ENCODE measurements at places on chromosomes 11 and 22.

DNA sequence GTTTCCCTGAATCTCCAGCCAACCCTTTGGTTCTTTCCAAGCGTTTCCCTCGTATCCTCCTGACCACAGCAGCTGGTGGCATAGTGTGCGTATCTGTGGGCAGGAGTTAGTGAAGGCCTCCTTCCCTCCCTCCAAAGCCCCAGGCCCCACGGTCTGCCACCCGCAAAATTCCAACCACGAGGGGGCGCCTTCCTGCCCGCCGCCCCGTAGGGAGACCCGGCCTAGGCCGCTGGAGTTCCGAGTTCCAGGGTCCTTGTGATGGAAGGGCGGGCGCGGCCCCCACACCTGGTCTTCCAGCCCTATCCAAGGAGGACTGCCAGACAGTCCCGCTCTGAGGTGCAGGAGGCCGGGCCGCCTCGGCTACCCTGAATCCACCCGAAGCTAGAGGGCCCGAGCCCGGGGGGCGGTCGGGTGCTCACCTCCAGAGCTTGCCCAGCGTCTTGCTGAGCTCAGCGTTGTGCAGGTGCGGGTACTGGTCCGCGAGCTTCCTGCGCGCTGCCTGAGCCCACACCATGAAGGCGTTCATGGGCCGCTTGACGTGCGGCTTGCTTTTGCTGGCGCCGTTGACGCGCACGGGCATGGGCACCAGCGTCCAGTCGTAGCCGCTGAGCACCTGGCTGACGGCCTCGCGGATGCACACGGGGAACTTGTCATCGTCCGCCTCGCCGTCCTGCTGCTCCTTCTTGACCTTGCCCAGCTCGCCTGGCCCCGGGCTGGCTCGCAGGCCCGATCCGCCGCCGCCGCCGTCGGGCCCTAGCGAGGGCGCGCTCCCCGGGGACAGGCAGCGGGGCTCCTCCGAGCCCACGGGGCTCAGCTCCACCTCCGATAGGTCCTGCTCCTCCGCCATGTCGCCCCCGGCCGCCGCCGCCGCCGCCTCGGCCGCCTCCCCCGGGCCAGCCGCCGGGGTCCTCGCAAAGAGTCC lies 1.2 kb downstream of the SOX10 start:
- DNase-seq: no peak

DNA sequence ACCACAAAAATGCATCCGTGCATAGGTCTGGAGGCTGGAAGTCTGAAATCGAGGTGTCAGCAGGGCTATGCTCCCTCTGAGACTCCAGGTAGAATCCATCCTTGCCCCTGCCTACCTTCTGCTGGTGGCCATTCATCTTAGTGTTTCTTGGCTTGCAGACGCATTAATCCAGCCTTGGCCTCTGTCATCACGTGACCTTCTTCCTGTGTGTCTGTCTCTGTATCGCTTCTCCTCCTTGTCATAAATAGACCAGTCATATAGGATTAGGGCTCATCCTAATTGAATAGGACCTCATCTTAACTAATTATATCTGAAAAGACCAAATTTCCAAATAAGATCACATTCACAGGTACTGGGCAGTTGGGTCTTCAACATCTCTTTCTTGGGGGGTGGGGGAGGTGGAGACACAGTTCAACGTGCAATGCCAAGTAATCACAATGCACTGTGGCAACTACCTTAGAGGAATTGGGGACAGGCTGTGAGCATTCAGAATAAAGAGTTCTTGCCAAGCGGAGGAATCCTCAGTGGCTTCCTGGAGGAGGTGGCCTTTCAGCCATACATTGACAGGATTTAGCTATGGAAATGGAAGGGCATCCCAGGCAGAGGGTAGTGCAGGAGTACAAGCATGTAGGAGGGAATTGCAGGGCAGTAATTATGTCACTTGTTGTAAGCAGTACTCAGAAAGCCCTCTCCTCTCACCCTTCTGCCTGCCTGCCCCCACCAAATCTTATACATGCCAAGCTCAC lies 96.2 kb upstream of the SYT13 start:
- no peak for DNase-seq

GRCh38 chr11:66479394-66480116 lies 679 bp upstream of the DPP3 start:
- DNase-seq: peak; percentile 60

DNA sequence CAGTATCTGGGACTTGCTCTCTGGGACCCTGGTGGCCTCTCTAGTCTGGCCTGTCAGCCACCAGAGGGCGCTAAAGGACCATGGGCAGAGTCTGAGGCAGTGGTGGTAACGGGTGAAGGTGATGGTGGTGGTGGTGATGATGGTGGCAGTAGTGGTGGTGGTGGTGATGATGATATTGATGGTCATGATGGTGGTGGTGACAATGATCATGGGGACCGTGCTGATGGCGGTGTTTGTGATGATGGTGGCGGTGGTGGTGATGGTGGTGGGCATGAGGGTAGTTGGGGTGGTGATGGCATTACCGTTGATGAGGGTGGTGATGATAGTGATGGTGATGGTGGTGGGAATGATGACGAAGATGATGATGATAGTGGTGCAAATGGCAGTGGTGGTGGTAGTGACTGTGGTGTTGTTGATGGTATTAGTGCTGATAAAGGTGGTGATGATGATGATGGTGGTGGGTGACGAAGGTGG lies 16.0 kb downstream of the TRPM5 start:
- no peak for DNase-seq

- DNase-seq: no peak
Measured at GRCh38 chr22:50674130-50674500, 1.5 kb downstream of the SHANK3 start.

DNA sequence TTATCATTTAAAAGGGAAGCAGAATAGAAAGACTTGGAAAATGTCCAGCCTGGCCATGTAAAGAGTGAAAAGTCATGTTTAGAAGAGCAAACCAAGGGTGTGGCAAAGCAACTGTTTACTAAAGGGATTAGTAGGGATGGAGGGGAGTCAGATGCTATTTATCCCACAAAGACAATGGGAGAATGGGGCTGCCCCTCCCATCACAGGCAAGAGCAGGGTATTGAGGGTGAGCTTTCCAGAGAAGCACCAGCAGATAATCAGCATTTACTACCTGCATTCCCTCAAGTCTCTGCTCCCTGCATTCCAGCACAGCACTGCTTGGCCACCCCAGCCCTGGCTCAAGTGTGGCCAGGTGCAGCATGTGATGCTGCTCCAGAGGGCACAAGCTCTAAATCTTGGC lies 18.5 kb upstream of the QSER1 start:
- DNase-seq: no peak

DNA sequence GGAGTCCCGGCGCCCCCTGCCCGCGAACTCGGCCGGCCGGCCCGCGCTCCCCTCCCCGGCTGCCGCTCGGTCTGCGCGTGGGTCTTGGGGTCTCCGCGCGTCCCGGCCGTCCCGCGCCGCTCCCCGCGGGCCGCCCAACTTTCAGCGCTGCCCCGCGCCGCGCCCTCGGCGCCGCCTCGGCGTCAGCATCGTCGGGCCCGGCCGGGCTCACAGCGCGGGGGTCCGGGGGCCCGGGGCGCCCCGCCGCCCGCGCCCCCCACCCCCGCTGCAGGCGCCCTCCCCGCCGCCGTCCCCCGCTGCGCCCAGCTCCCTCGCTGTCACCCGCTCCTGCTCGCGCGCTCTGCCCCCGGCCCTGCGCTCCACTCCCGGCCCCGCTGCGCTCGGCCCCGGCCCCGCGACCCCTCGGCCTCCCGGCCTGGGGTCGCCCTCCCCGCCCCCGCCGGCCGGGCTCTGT lies at the start of gene KCNJ4:
TSS of gene KCNJ4 (minus strand) at position 124 of the 454 bp plus-strand sequence. CDS start 27,067 bp downstream, outside the sequence.
- DNase-seq: no peak

GRCh38 chr22:25953919-25954318 lies 211.9 kb downstream of the MYO18B start:
- DNase-seq: no peak

GRCh38 chr22:43399338-43399979 lies 12.4 kb upstream of the MPPED1 start:
- DNase-seq: no peak

- DNase-seq: no peak
Measured at GRCh38 chr11:84923489-84923888, 703.7 kb downstream of the DLG2 start.

- DNase-seq: no peak
Measured at GRCh38 chr11:44993971-44994704, 43.5 kb upstream of the TP53I11 start.

GRCh38 chr11:82750643-82751139 lies 17.0 kb upstream of the FAM181B start:
- DNase-seq: no peak

- DNase-seq: no peak
Measured at GRCh38 chr11:102467853-102468580, 15.5 kb upstream of the TMEM123 start.

DNA sequence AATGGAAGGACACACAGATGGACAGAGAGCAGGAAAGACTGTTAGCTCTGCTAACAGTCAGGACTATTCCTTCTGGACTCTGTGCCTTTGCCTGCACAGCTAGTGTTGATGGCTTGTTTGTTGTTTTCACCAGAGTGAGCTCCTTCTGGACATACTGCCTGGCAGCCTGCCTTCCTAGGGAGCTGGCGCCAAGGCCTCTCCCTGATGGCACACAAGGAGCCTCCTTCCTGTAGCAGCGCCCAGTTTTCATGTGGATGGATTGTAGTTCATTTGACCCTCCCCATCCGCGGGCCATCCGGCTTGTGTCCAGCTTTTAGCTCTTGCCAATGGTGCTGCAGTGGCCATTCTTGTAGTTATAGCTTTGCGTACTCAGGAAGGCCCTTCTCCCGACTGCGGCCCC lies 16.6 kb upstream of the BCR start:
- DNase-seq: no peak

- no peak for DNase-seq
Measured at GRCh38 chr11:12901874-12902481, 107.1 kb upstream of the RASSF10 start.

DNA sequence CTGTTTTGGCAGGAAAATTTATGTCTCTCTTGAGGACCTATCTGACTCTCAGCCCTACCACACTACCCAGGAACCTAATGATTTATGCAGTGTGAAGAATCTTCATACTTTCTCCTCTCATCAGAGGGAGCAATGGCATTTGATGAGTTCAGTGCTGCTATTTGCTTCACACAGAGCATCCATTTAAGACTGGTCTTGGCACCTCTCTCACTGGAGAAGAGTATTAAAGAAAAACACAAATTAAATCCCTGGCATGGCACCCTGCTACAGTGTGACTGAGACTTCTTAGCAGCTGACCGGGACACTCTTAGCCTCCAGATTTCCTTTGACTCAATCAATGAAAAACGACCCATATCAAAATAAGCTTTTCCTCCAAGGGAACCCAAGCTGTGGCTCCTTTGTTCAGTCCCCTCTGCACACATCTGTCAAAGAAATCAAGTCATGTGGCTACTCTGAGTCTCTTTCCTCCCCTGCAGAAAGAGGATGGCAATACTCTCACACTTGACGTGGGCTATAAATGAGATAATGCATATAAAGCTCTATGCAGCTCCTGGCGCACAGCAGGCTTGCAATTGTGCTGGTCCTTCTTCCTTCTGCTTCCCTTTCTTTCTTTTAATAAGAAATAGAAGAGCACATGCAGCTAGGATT lies 186.1 kb upstream of the E2F8 start:
- no peak for DNase-seq

DNA sequence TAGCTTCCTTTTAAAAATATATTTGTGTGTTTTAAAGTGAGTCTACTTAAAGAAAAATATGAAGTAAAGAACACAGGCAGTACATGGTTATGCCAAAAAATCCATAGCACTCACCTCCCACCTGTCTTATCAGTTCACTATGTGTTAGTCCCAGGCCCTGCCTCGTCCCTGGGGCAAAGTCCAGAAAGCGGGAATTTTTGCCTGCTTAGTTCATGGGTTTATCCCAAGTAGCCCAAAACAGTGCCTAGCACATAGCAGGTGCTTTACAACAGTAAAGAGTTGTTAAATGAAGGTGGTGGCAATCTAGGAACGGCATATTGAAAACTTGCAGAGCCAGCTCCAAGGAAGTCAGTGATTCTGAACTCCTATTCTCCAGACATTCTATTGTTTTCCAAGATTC lies 154.0 kb downstream of the MN1 start:
- DNase-seq: no peak

GRCh38 chr22:47571616-47572015 lies 809.2 kb downstream of the TBC1D22A start:
- no peak for DNase-seq

- DNase-seq: no peak
Measured at GRCh38 chr11:119772641-119773415, 43.8 kb upstream of the NECTIN1 start.

Data from amniotic stem cell (primary cell).